ENCODE measurements at places on chromosomes 13 and 19.
A peak's percentile ranks its signal among the peaks of the same experiment; 100 is the strongest.

- DNase-seq, result no peak
Observed at GRCh38 chr19:46917002-46917401, 56.2 kb downstream of the ARHGAP35 start.

DNA sequence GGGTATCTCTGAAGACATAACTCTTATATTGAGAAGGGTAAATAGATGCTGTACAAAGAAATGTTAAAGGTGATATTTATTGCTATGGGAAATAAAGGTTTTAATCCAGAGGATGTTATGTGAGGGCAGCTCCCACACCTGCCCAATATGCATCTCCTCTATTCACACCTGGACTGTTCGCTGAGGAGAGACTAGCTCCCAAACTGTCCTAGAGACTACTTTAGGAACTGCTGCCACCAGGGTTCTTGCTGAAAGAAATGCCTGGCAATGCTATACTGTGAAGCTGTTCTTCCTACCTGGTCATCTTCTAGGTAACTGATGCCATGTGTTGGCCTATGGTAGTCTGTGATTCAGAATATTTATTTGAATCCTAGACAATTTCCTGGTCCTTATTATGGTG lies 1421.5 kb upstream of the SPRY2 start:
- DNase-seq, result no peak

- no peak for DNase-seq
Observed at GRCh38 chr13:51845574-51846318, 769 bp upstream of the TMEM272 start.

- no peak for DNase-seq
Observed at GRCh38 chr19:12648088-12648487, 18.5 kb downstream of the MAN2B1 start.

DNA sequence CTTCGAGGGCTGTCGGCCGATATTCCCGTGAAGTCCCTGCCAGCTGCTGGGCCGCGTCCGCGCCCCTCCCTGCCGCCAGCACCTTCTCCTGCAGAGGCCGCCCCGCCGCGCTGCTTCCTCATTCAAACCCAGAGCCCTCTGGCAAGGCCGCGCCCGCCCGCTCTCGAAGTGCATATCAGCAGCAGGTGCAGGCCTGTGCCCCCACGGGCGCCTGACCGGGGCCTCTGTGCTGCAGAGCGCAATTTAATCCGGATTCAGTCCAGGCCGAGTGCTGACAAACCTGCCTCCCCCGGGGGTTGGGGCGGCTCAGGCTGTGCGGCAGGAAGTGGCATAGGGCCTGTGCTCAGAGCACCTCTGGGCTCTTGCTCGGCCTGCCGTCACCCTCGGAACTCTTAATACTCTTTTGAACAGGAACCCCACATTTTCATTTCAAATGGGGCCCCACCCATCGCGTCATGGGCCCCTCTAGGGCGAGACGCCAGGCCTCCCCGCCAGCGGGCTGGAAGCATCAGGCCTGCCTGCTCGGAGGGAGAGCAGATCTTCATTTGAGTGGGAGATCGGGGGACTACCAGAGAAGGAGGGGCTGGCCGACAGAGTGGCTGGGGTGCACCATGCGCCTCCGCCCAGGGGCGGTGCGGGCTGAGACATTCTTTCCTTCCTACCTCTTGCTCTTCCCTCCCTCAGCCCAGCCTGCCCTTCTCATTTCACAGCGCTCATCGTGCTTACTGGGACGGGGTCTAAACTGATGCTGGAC lies 125.7 kb downstream of the TNFRSF19 start:
- DNase-seq, result peak; percentile 26

GRCh38 chr19:2616741-2617392 lies 85.6 kb downstream of the GNG7 start:
- no peak for DNase-seq

DNA sequence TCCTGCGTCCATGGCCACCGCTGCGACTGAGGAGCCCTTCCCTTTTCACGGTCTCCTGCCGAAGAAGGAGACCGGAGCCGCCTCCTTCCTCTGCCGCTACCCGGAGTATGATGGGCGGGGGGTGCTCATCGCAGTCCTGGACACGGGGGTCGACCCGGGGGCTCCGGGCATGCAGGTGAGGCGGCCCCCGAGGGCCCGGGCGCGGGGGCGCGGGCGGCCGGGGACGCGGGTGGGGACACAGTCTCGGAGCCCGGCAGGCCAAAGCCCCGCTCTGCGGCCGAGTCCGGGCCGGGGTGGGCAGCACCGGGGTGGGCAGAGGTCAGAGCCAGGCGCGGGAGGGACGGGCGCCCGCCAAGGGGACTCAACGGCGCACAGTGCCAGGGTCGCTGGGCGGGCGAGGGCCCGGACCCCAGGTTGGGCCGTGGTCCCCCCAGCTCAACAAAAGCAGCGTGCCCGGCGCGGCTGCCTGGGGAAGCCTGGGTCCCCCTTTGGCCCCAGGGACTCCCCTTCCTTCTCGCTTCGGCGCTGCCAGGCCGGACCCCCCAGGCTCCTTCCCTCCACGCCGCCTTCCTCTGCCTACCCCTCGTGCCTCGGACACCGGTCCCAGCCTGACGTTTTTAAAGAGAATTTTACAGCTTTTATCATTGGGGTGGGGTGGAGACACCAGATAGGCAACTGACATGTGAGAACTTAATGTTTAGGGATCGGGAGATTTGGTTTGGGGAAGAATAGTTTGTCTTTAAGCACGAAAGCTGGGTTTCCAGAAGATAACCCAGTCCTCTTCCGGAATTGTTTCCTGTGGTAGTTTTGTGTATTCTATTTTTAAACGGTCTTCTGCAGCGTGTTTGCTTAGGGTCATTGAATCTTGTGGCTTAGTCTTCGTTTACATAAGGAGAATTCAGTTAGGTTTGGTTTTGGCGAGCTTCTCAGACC lies 509 bp downstream of the TPP2 start:
- DNase-seq, result no peak

DNA sequence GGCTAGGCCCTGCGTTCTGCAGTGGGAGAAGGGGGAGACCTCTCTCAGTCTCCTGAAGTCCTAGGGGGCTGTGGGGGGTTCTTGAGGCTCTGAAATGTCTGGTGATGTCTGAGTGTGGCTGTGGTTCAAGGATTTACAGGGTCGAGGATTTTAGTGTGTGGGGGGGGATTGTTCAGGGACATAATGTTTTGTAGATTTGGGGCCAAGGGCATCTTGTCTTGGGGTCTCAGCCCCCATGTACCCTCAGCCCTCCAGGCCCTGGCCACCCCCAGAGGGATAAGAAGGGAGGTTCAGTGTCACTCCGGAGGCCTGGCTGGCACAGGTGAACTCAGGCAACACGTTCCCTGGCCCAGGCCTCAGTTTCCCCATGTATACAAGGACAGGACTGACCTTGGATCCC lies 2.4 kb upstream of the APC2 start:
- no peak for DNase-seq

DNA sequence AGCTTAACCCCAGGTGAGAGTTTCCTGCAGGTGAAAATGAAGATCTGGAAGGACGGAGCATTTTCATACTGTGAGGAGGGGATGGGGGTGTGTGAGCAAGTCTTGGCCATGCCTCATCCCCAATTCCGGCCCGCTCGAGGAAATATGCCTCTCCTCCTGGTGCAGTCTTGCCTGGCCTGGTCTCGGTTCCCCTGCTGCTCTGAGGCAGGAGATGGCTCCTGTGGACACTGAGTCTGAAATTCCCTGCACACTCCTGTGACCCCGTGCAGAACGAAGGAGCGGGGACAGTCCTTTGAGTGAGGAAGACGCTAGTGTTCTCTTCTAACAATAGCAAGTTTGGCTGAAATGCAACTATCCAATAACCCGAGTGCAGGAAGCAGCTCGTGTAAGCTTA lies 329 bp upstream of the ZNF439 start:
- no peak for DNase-seq

GRCh38 chr19:28737021-28737895 lies 475.7 kb downstream of the UQCRFS1 start:
- peak; percentile 4 for DNase-seq

- no peak for DNase-seq
Observed at GRCh38 chr19:30168760-30169159, 203.4 kb upstream of the ZNF536 start.

DNA sequence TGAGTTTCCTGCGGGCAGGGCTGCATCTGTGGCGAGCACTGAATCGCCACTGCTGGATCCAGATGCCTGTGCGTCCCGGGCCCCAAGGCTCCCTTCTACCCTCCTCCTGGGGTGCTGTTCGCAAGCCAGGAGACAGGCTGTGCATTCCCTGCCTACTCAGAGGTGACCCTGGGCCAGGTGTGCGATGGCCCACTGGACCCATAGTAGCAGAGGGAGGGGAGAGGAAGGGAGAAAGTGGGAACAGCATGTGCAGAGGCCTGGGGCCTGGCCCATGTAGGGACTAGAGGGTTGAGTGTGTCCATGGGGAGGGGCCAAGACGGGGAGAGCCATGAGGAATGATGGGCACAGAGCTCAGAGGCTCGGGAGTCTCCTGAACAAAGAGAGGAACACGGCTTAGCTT lies 27.3 kb downstream of the CARM1 start:
- no peak for DNase-seq

DNA sequence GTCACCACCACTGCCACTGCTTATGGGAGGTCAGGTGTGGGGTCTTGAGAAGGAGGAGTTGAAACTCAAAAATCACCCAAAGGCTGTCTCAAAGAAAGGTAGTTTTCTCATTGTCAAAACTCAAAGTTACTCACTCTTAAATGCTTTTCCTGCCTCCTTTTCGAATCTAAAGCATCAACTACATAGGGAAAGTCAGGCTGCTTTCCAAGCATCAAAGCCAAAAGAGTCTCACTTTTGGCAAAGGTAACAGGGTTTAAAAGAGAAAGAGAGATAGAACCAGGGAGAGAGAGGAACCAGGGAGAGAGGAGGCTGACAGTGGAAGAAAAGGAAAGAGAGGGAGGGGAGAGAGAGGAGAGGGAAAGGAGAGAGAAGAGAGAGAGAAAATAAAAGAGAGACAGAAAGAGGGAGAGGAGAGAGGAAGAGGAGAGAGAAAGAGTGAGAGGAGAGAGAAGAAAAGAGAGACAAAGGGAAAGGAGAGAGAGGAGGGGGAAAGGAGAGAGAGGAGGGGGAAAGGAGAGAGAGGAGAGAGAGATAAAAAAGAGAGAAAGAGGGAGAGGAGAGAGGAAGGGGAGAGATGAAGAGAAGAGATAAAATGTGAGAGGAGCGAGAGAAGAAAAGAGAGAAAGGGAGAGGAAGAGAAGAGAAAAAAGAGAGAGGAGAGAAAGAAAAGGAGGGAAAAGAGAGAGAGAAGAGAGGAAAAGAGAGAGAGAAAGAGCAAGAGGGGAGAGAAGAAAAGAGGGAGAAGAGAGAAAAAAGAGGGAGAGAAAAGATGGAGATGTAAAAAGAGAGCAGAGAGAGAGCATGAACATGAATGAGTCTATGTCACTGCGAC lies 262.0 kb upstream of the TSHZ3 start:
- DNase-seq, result no peak

DNA sequence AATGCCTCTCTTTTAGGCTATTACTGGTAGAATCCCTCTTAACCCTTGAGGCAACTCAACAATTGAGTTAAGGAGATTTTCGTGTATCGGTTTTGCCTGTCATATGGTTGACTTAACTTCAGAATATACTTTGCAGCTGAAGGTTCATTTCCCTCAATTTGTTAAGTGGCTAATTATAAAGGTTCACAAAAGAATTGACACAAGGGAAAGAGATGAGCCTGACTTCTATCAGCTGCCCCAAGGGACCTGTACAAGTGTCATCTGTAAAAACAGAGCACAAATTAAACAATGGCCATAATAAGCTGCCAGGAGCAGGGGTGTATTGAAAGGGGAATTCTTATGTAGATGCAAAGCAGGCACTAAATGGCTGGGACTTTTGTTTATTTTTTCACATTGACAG lies 334.8 kb upstream of the OBI1 start:
- no peak for DNase-seq

DNA sequence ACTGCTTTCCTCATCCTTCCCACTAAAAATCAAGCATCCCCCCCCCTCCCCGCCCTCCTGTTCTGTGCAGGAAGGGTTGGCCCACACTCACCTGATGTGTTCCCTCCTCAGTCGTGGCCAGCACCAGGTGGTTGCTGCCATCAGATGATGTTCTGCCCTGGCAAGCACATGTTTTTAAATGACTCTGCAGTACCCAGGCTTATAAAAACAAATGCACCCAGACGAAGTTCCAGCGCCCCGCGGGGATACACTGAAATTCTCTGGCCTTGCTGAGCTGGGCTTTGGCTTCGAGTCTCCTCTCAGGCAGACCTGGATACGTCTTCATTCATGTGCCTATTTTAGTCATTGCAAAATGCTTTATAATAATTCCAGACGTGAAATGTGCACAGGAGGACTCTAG lies 316.3 kb downstream of the DLEU7 start:
- no peak for DNase-seq

DNA sequence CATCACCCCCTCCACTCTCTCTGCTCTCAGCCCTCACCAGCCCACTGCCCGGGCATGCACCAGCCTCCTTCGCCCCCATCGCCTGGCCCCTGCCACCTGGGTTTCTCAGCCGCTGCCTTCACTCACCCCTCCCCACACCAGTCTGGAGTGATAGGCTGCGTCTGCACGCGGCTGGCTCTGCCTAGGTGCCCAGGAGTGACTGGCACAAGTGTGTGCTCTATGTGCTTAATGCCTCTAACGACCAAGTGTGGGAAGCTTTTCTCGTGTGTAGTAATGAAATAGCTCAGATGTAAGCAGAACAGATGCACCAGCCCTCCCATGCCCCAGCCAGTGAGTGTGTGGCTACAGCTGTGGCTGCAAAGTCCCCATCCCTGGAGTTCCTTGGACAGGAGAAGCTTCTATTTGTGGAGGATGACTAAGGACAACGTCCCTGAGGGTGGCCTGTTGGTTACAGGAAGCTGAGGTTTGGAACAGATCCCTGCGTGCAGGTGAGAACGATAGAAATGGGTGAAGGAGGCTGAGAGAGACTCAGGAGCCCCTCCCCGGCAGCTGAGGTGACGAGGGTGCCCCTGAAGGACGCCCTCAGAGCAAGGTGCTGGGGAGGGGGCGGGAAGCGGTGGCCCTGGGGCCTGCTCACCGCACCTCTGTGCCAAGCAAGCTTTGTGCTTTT lies 35.6 kb downstream of the ATP11A start:
- DNase-seq, result no peak

DNA sequence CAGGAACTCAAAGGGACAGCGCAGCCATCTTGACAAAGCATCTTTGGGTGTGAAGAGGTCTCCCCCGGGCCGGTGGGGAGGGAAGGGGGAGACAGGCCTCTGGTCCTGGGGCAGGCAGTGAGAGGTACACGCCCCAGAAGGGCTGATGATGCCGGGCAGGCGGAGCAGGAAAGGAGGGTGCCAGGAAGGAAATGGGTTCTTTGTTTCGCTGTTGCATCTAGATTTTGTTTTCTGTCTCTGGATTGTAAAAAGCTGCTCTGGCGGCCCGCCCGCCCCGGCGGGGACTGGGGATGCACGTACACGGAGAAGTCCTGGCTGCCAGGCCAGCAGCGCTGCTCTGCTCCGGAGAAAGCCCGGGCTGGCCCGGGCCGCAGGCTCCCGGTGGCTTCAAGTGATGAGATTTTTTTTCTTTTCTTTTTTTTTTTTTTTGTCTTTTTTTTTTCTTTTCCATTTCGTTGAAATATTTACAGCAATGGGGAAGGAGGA lies 13.2 kb upstream of the ASF1B start:
- DNase-seq, result peak; percentile 28

DNA sequence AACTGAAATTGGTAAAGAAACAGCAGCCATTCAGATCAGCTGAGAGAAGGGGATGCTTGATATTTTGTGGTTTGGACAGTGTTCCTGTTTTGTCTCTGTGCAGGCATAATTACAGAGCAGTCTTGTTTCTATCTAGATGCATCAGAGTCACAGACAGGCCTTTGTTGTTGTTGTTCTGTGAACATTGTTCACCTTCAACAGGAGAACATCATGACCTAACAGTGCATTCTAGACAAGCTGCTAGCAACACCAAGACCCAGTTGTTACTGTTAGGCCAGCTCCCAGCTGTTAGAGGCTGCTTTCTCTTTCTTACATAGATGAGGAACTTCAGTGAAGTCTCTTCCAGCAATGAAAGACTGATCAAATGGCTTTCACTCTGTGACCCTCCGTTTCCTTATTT lies 8.5 kb upstream of the LSR start:
- DNase-seq, result no peak

GRCh38 chr13:99962242-99962641 lies 9.3 kb downstream of the ZIC5 start:
- no peak for DNase-seq

Data from activated T-cell treated with anti-CD3 and anti-CD28 coated beads for 24 hours (primary cell).